Lower leg skin (tissue), 4 donors: ENCODE measurements at places on chromosomes 2 and 18. TPM values are rescaled to one million over a fixed set of nuclear protein-coding genes. Genes with fewer than 3 reads are reported as not detected.
A peak's percentile ranks its signal among the peaks of the same experiment; 100 is the strongest.

GRCh38 chr18:58251416-58251815, 207.4 kb downstream of the NEDD4L start:
- DNase-seq = no peak

DNA sequence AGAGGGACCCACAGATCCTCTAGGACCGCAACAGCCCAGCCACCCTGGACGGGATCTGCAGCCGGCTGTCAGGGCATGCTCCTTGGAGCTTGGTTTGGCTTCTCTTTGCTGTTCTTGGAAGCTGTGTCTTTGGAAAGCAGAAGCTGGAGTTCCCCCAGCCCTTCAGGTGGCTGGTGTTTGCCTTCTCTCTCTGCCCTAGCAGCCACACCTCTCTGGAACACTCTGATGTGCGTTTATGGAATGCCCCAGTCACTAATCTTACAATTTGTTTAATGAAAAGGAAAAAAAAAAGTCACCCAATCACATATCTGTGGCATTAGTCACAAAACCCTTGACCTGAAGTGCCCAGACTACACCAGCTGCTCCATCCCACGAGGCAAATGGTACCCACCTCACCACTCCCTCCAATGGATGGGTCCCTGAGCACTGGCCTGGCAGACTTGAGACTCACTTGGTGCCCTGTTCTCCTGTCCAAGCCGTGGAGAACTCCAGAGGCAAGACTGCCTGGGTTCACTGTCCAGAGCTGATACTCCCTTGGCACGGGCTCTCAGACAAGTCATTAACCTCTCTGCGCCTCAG, 70.2 kb upstream of the DAPL1 start:
- no peak for DNase-seq

DNA sequence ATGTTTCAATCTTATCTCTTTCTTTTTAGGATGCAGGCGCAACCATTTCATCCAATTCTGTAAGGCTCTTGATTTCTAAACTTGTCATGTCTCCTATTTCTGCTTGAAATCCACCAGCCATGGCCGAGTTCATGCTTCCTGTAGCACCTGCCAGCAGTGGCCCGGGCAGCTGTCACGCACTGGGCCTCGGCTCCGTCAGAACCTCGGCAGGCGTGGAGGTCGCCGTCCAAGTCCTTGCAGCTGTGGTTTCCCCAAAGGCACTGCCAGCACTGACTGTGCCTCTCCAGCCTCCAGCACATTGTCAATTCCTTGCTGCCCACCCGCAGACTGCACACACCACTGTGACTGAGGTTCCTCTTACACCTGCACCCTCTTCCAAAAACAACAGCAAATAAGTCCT, 188.7 kb upstream of the SALL3 start:
- no peak for DNase-seq

- no peak for DNase-seq
Measured at GRCh38 chr2:233325814-233326213, 18.2 kb downstream of the SAG start.

DNA sequence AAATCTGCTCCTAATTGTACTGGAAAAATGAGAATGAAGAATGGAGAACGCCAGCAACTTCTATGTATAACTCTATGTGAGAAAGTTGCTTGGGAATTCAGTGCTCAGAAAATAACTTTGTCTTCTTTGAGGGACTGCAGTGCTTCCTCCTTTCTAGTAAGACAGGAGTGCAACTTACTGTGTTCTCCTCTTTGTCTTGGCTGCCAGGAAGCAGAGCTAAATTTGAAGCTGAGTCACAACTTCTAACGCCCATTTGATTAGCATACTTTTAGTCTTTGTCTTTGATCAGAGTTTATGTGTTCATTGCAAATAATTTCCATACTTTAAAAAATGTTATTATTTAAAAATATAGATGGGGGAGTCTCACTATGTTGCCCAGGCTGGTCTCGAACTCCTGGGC, 6.6 kb downstream of the ARHGAP25 start:
- no peak for DNase-seq

DNA sequence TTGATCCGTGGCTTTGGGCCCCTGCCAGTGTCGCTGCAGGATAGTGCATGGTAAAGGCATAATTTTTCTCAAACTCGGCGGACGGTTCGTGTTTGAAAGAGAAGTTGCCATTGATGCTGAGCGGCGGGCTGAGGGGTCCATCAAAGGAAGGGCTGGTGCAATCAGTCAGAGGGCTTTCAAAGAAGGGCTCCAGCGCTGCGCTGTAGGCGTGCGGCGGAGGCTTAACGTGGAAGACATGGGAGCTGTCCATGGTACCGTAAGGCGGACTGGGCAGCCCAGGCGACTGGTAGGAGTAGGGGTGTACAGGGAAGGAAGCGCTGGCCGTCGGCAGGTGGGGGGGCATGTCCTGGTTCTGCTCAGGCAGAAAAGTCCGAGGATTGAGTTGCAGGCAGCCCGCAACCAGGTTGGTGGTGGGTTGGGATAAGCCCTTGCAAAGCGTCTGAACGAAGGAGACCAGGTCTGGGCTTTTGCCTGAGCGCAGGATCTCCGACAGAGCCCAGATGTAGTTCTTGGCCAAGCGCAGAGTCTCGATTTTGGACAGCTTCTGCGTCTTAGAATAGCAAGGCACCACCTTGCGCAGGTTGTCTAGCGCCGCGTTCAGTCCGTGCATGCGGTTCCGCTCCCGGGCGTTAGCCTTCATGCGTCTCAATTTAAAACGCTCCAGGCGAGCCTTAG, 2.3 kb downstream of the NEUROD1 start:
- DNase-seq = no peak

GRCh38 chr2:46942143-46942526, 26.5 kb upstream of the MCFD2 start:
- DNase-seq = peak; percentile 93

DNA sequence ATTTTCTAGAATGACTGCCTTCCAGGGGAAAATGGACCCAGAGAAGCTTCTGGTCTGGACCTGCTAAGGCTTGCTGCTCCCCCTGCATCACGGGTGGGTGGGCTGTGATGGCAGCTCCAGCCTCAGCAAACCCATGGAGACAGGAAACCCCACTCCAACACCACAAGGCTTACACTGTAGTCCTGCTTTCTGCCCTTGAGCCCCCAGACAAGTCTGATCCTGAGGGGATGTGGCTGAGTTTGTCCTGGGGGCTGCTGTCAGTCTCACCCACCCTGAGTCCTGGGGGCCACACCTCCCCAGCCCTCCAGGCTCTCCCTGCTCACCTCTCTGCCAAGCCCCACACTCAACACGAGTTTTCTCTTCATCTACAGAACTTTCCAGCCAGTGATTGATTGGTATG, 279.4 kb downstream of the EIPR1 start:
- no peak for DNase-seq

GRCh38 chr2:28357948-28358667, 34.5 kb upstream of the FOSL2 start:
- DNase-seq = no peak

- DNase-seq = no peak
Measured at GRCh38 chr2:201978986-201979385, 54.7 kb upstream of the FZD7 start.

DNA sequence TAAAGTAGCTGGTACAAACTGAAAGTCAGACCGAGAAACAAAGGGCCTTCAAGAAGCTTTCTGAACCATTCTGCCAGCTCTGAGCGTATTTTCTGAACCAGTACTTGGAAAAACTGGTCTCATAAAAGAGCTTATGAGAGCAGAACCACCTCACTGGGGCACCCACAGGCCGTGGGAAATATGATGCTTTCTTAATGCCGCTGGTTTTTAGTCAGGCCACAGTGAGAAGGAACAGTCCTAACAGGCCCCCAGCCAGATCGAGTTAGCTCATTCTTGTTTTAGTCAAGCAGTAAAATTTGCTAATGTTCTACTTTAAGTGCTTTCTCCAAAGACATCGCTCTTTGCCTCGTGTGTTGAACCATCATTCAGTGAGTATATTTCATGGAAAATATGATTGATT, 12.7 kb upstream of the NOSTRIN start:
- no peak for DNase-seq

DNA sequence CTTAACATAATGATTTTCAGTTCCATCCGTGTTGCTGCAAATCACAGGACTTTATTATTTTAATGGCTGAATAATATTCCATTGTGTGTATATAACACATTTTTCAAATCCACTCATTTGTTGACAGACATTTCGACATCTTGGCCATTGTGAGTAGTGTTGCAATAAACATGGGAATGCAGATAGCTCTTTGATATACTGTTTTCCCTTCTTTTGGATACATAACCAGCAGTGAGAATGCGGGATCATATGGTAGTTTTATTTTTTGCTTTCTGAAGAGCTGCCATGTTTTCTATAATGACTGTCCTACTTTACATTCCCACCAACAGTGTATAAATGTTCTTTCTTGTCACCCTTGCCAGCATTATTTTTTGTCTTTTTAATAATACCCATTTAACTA, 420.3 kb upstream of the CHAC2 start:
- no peak for DNase-seq

GRCh38 chr2:144084114-144084661, 435.7 kb downstream of the ZEB2 start:
- no peak for DNase-seq

GRCh38 chr2:232322560-232323327, 55.8 kb upstream of the ALPP start:
- DNase-seq = no peak

- no peak for DNase-seq
Measured at GRCh38 chr2:15127876-15128275, 433.3 kb downstream of the NBAS start.

- DNase-seq = no peak
Measured at GRCh38 chr2:117982376-117983033, 31.4 kb downstream of the CCDC93 start.

GRCh38 chr2:6750411-6751158, 115.1 kb downstream of the CMPK2 start:
- DNase-seq = no peak

- no peak for DNase-seq
Measured at GRCh38 chr2:145875016-145875415, 1355.1 kb upstream of the ZEB2 start.

DNA sequence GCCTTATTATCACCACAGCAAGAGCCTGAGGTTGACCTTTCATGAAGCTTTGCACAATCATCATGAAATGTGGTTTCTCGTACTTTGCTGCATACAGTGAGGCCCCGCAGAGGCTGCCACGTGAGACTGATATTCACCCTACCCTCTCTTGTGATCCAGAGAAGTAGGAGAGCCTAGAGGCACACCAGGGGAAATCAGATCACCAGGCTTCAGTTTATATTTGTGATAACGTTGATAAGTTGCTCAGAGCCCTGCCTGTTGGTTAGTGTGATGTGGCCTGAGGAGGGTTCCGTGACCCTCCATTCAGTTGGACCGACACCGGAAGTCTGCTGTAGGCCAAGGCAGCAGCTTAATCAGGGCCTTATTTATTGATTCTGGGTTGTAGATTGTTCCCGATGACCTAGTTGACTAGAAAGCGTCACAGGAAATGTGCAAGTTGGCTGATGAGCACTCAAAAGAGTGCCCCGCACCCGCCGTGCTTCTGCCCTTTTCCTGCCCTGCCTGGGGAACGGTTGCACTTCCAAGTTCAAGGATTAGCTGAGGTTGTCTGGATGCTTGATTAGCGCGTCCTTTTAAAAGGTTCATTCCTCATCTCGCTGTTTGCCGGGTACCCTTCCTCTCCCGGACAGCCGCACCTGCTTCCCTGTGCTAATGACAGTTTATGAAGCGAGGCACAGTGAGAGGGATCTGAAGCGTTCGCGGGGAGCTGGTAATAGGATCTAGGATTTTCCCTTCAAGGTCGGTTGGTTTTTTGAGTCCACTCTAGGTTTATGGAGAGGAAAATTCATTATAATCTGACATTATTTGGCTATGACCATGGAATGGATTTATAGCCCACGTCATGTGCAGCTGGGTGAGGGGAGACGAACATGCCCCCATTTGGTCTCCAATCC, 146.4 kb downstream of the SH3RF3 start:
- no peak for DNase-seq

DNA sequence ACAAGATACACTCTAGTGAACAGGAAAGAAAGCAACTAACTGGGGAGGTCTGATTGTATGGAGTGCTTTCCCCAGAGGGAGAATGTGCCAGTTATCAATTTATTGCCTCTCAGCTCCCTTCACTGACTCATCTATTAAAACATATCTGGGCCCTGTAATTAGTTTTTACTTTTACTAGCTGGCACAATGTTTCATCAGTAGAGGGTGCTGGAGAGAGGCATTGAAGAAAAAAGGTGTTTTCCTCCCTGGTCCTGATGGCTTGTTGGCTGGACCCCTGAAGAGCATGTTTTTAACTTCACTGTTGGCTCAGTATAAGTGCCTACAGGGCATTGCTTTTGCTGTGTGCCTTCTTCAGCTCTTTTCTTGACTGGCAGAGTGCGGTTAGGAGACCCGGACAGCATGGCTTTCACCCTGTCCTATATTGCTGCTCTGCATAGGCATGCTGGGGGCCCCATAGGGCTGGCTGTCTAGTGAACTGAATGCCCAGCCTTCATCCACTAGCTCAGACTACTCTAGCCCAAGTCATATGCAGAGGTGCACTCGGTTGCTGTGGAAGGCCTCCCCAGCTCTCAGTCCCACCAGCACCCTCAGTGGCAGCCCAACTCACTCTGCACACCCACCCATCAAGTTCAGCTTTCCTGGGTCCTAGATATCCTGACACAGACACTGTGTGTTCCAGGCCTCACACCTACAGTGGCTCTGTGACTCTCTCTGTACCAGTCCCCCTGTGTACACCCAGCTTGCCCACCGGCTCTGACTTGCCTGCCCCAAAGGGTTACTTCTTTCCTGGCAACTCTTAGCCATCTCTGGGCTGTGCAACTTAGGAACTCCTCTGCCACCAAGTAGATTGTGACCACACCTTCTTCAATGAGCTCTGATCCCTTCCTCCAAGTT, 62.3 kb upstream of the ACYP2 start:
- DNase-seq = no peak

DNA sequence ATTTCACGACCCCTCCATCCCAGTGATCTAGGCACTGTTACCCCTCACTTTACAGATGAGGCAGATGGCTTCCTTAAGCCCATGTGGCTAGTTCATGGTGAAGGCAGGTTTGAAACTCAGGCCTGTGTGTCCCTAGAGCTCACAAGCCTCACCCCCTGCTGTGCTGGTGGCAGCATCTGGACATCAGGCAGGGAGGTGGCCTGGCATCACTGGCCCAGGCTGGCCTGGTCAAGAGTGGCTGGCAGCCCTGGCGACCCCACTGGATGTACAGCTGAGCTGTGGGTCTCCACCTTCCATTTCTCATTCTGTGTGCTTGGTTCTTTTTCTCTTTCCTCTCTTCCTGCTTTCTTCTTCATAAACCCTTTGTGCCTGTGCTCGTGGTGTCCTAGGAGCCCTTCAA, 56.3 kb downstream of the BOLA3 start:
- DNase-seq = no peak

- DNase-seq = peak; percentile 93
Measured at GRCh38 chr2:675982-676646, 1.1 kb downstream of the TMEM18 start.

The MGAT4A gene
- total RNA-seq = 7.3 TPM

The MAL gene
- total RNA-seq = 6.0 TPM

The RAX gene
- not detected for total RNA-seq

The TGIF1 gene
- total RNA-seq = 87.5 TPM

The TUBA3D gene
- not detected for total RNA-seq

The SIX3 gene
- total RNA-seq = not detected

The GALR1 gene
- total RNA-seq = not detected

The RAD51AP2 gene
- total RNA-seq = 0.23 TPM

The PRKAG3 gene
- 0.32 TPM for total RNA-seq

The AFF3 gene
- total RNA-seq = 2.1 TPM
